Mammary epithelial cell (primary cell): ENCODE measurements at places on chromosomes 7 and 10. TPM values are rescaled to one million over a fixed set of nuclear protein-coding genes. Genes with fewer than 3 reads are reported as not detected.

Gene CHRM2
- not detected in 2 replicates for total RNA-seq

DNA sequence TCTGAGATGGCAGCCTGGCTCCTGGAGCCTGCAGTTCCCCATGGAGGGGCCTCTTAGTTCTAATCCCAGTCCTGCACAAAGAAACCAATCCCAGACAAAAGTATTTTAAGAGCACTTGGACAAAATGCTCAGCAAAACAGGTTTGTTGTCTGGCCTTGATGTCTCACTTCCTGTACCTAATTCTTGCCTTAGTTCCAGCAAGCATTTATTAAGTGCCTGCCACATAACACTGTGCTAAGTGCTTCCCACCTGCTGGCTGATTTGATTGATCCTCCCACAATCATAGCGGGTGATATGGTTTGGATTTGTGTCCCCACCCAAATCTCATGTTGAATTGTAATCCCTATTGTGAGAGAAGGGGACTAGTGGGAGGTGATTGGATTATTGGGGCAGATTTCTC is 65.7 kb upstream of the HABP2 start:
- no peak for DNase-seq

DNA sequence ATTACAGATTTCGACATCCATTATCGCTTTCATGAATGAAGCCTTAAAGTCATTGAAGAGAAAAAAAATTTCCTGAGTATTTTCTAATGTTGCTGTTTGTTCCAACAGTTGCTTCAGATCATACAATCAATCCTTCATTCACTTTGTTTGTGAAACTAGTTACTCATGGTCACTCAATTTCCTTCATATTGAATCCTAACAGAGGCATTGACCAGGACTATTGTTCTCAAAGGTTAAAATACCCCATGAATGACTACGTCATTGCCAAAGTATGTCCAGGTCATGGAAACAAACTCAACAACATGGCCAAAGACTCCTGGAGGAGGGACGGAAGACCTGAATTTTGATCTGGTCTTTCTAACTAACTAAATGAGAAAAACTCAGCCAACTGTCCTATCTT is 54.0 kb upstream of the ABCB5 start:
- peak; percentile 64 for DNase-seq

DNA sequence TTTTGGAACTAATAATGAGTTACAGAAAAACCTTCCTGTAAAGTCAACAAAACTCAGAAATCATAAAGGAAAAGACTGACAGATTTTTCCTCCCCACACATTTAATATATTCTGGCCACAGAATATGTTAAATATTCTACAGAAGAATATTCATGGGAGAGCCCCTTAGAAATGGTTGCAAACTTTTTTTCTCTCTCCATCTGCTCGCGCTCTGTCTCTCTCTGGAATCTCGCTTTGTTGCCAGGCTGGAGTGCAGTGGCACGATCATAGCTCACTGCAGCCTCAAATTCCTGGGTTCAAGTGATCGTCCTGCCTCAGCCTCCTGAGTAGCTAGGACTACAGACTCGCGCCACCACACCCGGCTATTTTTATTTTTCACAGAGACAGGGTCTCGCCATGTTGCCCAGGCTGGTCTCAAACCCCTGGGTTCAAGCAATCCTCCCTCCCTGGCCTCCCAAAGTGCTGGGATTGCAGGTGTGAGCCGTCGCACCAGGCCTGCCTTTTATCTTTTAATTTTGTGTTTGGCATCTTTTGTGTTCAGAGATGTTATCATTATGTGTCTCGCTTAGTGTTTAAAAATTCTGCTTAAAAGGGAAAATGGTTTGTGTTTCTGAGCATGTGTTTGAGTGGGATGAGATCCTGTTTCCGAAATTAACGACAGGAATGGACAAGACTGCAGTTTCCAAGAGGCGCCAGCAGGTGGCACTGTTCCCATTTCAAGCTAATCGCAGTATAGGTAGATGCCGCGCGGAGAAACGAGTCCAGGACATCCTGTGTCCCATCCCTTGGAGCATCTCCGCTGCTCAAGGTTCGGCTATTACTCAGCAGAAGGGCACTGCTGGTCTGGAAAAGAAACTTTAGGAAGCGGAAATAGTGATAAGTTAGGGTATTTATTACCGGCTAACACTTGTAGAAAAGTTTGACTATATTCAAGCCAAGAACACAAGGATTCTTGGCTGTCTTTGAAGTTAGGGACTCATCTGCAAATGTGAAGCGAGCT is 23.1 kb upstream of the ST7 start:
- peak; percentile 61 for DNase-seq

Gene MEPCE
- 35.5 and 39.5 TPM in 2 replicates for total RNA-seq

Gene OR2A7
- 9.5 TPM for total RNA-seq

DNA sequence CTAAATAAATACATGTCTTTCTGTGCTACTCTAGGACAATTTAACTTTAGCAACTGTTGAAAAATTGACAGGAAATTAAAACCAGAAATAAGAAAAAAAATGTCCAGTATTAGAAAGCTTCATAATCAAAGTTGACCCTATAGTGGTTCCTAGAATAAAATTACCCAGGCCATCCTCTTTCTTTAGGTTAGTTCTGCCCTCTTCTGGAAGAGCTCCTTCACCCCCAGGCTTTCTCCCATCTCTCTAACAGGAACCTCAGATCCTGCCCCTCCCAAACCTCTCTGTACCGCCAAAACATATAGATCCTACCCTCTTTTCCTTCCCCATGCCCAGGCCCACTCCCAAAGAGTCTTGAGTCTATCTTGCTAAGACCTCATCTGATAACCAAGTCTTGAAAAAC is 159.4 kb upstream of the CDK1 start:
- no peak for DNase-seq

Gene CPN1
- total RNA-seq: not detected

DNA sequence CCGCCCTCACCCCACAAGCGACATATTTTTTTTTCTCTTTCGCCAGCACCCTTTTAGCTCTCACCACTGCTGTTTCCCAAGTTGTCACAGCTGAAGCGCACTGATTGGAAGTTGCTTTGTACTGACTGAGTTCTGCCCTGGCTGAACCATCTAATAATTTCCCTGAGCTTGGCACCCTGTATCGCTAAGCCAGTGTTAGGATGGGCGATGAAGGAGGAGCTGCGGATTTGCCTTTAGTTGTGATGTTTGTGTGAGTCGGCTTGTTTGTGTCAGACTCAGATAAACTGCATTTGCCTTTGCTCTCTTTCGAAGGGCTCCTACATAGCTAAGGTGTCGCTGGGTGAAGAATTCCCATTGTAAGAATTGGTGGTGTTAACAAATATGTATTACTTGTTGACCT is 1.3 kb upstream of the ATXN7L1 start:
- DNase-seq: no peak

Gene IDI2
- not detected for total RNA-seq

- DNase-seq: no peak
These were observed 282.3 kb downstream of the KLF6 start for GRCh38 chr10:3502673-3503072.

GRCh38 chr7:4919969-4920766 is 36.7 kb upstream of the RADIL start:
- DNase-seq: no peak

DNA sequence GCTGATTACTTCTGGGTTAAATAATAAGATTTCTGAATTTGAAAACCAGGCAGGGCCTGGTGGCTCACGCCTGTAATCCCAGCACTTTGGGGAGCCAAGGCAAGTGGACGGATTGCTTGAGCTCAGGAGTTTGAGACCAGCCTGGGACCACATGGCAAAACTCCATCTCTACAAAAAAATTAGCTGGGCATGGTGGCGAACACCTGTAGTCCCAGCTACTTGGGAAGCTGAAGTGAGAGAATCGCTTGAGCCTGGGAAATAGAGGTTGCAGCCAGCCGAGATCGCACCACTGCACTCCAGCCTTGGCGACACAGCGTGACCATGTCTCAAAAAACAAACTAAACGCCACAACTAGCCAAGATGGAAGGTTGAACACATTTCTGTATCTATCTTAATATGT is 3.5 kb downstream of the CYCS start:
- no peak for DNase-seq

DNA sequence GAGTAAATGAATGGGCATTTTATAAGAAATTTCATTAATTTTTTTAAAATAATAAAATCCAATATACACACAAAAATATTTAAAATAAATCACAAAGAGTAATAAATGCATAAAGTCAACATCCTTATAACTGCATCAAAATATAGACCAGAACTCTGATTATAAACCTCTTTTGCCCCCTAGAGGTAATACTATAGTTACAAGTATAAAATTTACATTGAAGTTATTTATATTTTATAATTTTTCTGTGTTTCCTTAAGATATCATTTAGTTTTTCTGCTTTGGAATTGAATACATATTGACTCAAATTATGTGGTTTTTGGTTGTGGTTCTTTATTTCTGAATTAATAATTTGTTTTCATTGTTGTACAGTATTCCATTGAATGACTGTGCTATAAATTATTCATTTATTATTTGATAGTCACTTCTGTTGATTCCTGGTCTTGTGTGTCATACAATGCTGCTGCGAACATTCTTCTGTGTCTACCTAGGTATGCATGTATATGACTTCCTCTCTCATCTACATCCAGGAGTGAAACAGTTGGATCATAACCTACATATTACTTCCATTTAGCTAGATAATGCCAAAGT is 673.6 kb downstream of the IPMK start:
- no peak for DNase-seq

Gene INA
- total RNA-seq: 3.0 and 3.7 TPM in 2 replicates

Gene SPDYE6
- total RNA-seq: not detected in 2 replicates

DNA sequence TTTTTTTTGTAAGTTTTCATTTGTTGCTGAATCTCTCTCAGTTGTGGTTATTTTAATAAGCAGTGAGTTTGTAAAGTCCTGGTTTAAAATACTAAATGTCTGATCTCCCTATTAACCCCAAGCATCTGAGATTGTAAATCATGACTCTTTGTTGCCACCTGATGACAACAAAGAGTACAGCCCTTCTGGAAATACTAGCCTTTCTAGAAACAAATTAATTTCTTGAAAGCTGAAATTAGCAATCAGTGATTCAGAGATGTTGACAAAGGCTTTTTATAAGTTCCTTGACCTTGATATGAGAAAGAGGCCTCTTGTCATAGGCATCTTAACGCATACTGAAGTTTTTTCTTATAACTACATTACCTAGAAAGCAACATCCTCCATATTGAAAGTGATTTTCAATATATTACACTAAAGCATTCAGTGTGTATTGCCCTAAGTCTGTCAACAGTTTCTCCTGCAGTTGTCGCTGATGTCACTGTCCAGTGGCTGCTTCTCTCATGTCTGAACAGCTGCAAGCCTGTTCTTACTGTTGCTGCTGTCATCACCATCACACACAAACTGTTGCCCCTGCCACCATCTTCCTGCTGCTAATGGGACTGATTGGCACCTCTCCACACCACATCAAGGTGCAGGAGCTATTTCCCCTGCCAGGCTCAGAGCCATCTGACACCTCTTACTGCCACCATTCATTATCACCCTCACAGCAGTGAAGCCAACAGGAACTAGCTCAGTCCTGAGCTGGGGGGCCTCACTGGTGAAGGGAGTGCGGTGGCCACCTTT is 95.1 kb upstream of the LRGUK start:
- no peak for DNase-seq

DNA sequence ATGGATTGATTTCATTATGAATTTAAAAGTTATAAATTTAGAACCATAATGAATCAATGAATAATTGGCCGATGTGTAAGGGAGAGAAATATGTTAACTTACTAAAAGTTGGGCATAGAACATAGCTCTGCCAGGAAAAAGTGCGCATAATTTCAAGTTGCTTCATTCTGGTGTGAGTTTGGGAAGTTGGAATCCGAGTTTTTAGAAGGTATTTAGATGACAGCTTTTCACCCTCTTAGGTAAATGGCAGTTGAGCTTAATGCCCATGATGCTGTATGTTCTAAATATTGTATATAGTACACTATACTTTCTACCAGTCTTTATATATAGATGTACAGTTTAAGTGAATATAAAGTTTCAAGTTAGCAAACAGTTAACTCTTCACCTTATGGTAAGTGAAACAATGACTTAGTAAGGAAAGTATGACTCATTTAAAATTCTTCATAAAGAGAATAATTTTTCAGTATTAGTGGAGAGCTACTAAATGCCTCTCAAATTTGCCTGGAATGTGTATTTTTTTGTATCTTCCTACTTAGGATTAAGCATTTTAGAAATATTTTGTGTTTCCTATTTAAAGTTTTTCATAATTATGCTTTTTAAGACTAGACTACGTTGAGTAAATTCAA is 1.6 kb downstream of the C1GALT1 start:
- DNase-seq: peak; percentile 33

Gene AUTS2
- 25.7 and 27.2 TPM in 2 replicates for total RNA-seq

GRCh38 chr10:2861632-2862210 is 205.6 kb upstream of the PFKP start:
- DNase-seq: no peak

DNA sequence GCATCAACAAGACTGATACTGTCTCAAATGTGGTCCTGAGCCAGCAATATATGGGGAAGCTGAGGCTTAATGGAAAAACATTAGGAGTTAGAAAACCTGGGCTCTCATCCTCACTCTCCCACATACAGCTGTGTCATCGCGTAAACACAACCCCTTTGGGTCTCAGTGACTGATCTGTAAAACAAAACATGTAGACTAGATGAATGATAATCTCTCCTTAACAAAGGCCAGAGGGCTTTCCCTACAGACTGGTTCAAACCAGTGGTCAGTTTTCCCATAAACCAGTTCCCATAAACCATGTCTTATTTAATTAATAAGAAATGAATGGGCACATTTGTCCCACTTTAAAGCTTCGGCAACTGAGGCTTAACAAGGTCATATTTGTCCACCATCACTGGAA is 48.1 kb downstream of the OSBPL3 start:
- no peak for DNase-seq

- DNase-seq: no peak
These were observed 132.5 kb downstream of the WDR37 start for GRCh38 chr10:1188558-1189135.

- DNase-seq: no peak
These were observed 363.4 kb downstream of the GRID1 start for GRCh38 chr10:86003201-86003621.

GRCh38 chr10:19651549-19651948 is 164.7 kb upstream of the PLXDC2 start:
- DNase-seq: peak; percentile 81

GRCh38 chr7:124566583-124566982 is 199.0 kb downstream of the GPR37 start:
- DNase-seq: peak; percentile 75

GRCh38 chr7:85156661-85157208 is 30.1 kb downstream of the SEMA3D start:
- DNase-seq: no peak

DNA sequence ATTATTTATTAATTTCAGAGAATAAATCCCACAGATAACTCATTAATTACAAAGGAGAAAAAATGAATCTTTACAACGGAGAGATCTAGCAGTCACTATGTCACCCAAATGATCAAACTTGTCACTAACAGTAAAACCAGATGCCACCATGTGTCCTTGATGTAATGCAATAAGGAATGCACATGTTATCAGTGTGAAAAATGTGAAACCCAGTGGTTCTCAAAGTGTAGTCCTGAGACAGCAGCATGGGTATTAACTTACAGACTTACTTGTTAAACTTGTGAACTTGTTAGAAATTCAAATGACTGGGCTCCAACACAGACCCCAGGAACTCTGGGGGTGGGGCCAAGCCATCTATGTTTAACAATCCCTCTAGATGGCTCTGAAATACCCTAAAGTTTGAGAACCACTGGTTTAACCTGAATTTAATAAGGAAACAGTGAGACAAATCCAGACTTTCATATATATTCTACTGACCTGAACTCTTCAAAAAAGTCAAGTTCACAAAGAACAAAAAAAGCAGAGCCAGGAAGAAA is 77.4 kb downstream of the RNLS start:
- no peak for DNase-seq

- DNase-seq: no peak
These were observed 52.8 kb downstream of the CHN2 start for GRCh38 chr7:29247224-29247962.
